Activated CD4-positive, alpha-beta T cell treated with anti-CD3 and anti-CD28 coated beads for 48 hours (primary cell): ENCODE measurements at places on chromosomes 2 and 18.

DNA sequence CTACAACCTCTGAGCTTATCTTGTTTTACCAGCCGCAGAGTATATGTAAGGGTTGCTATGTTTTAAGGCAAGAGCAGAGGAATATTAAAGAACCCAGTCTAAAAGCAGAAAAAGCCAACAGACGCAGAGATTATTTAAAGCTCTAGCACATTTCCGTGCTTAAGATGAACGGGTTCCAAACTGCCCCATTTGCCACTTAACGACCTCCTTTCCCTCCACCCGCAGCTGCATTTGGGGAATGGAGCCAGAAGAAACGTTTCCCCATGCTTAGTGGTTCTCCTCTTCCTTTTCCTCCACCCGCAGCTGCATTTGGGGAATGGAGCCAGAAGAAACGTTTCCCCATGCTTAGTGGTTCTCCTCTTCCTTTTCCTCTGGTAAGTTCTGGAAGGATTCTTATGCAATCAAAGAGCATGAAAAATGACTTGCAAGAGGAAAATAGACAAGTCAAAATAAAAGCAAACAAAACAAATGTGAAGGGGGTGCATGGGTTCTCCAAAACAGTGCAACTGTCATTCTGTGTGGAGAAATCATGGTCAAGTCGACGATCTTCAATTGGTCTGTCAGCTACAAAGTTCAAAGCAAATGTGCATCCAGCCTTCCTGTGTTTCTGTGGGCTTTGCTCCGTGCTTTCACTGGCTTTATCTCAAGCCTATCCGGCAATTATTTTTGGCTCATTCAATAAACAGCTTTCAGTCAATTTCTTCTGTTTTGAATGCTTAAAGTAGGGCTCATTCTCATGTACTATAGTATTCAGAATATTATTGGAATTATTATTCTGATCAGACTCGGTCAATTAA, 57.8 kb downstream of the DIPK1C start:
- DNase-seq: no peak

DNA sequence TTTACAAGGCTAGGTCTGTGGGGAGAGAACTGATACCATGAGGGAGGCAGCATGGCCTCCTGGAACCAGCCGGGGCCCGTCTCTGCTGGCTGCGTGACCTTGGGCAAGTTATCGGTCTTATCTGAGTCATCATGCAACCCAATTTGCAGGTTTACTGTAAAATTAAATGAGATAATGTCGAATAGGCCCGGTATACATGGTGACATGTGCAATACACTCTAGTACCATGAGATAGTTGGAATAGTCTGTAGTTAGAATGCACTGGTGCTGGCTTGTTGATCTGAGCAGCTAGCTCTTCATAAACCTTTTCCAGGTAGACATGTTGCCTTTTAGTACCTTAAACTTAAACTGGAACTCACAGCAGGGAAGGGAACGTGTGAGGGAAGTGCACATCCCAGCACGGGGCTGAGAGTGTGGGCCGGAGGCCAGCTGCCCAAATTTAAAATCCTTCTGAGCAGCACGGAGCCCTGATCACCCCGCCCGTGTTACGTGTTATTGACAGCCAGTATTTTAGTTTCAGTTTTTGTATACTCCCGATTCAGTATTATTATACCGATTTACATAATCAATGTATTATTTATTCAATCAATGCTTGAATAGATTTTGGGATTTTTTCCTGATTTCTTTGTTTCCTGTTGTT, 72.4 kb upstream of the HS6ST1 start:
- no peak for DNase-seq

- DNase-seq: no peak
Observed at GRCh38 chr2:23235736-23236135, 149.2 kb upstream of the KLHL29 start.

DNA sequence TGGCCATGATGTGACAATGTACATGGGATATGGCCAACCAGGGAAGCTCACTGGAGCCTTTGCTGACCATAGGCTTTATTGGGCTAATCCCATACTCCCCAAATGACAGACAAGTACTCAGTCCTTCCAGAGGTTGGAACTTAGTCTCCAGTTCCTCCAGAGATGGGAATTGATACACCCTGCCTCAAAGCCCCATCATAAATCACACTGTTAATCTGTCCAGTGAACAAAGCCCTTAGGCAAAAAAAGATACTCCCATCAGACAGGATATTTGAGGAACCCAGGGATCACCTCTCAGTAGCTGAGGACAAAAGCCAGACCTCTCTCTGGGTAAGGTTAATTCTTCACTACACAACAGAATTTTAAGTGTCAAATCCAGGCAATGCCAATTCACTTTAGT, 247.5 kb upstream of the CDH20 start:
- no peak for DNase-seq

DNA sequence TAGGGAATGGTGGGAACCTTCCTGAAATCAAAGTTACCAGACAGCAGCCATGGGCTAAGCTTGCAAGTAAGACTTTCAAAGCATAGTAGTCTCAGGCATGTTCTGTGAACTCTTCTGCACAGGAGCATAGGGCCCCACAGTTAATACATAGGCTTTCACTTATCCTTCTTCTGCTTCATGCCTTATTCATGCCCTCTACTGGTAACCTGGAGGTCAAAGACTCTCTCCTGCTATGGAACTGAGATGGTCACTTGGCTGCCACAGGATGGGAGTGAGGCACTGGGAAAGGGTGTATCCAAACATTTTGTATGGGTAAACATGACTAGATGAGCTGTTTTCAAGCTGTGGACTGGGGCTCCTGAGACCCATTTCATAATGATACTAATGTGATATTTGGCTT, 49.1 kb upstream of the ZNF638 start:
- no peak for DNase-seq

GRCh38 chr18:61694236-61694635, 198.6 kb downstream of the RNF152 start:
- DNase-seq: no peak

DNA sequence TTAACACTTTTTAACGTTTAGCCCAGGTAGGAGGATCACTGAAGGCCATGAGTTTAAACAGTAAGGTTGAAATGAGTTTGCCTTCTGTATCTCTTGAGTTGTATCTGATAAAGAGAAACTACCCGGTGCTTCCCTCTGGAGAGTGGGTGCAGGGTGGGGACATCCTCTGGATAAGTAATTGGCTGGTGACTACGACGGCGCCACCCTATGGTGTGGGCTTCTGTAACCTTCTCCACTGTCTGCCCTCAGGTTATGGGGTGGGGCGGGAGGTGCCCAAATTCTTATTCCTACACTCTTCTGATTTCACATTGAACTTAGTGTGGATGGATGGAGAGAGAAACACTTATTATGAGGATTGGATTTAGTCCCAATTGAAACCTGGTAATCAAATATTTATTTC, 68.8 kb downstream of the LDLRAD4 start:
- DNase-seq: no peak

DNA sequence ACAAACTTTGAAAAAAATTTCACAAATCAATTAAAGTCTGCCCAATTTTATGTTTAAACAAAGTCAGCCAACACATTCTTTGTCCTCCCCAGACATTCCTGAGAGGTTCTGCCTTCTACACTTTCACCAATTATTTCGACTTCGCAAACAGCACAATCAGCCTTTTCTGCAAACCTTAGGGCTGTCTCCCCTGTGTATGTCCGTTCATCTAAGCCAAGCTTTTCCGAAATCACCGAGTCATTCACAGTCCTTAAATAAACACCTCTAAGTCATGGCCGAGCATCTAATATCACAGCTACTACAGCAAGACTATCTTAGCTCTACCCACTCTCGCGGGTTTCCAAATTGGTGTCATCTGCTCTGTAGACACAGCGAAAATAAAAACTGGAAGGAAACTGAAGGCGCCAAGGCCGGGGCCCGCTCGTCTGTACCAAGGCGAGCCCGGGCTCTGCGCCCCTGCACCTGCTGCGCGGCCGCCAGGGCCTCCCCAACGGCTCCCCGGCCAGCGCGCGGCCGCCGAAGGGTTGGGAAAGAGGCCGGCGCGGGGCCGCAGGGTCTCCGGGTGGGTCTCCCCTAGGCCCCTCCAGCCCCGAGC, 730 bp downstream of the ODC1 start:
- DNase-seq: peak; percentile 63

DNA sequence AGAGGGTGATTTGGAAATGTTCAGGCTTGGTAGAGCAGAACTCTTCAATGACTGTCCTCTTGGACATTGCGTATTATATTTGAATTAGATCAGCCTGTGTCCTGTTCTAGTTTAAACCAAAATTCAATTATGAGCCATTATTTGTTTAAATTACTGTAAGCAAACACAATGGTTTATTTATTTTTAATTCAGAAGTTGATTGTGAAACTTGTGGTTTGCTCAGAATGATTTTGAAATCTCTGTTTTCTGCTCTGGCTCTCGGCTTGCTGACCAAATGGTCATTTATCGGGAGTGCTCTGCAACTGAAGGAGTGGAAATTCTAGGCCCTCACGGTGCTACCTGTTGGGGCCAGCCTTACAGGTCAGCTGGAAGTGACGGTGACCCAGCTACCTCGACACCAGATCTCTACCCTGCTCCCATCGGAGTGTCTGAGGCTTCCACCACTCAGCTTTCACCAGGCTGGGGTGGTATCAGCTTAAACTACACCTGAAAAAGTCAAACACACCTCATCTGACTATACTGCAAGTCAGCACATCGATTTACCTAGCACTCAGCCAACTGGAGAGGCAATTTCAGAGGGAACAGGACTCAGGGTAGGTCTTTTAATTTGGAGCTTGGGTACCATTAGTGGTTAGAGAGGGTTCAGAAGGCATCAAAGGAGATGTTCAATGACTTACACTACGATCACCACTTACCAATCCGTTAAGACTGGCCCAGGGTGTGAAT, 36.8 kb upstream of the GPD2 start:
- no peak for DNase-seq

GRCh38 chr2:236887953-236888793, 197.5 kb upstream of the COPS8 start:
- DNase-seq: no peak

- DNase-seq: no peak
Observed at GRCh38 chr18:22286585-22286984, 117.2 kb downstream of the GATA6 start.

DNA sequence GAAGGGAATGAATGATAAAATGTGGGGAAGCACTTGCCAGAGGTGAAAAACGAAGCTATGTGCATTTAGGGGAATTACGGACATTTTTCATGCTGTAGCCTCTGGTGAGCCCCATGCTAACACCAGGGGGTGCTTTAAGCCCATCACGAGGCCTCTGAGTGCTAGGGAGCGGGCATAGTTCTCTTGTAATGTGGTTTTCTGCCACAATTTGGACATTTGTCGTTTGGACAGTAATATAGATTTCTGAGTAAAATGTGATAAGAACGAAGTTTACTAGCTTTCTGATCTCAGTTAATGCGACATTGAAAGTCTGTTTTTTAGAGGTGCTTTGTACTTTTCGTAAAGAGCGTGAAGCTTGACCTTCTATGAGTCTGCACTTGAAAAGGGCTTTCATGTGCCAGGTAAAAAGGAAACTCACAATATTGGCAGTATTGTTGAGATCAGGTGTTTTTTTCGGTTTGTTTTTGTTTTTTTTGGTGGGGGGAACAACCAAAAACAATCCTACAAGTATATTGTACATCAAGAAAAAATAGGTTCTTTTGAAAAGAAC, 50.6 kb downstream of the TRAF3IP1 start:
- peak; percentile 67 for DNase-seq

DNA sequence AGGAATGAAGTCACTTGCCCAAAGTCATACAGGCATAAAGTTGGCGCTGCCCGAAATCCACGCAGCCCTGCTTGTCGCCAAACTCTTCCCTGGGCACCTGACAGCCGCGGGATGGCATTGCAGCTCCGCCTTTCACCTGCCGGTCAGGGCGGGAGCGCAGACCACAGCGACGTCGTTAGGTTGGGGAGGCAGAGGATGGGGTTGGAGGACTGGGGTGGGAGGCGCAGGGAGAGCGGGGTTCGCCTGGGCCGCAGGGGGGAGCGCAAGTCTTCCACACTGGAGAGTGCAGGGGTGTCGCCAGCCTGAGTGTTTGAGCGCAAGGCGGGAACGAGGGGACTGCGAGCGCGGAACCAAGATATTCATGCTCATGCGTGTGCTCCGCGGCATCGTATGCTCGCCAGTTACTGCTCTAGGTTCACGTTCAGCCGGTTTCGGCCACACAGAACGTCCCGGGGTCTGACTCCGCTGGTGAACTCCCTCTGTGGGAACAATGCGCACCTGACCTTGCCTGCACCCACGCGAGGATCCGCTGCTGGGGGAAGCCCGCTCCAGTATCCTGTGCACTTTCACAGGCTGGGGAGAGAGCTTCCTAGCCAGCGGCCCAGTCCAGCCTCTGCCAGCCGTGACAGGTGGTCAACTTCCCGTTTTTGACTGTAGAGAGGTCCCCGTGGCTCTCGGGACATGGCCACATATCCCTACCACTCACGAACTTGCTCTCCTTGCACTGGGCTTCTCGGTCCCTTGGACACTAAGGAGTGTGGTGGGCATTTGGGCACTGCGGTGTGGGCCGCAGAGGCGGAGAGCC, 767 bp upstream of the NPPC start:
- DNase-seq: peak; percentile 43

GRCh38 chr2:176822060-176822459, 390.5 kb upstream of the HNRNPA3 start:
- DNase-seq: no peak

DNA sequence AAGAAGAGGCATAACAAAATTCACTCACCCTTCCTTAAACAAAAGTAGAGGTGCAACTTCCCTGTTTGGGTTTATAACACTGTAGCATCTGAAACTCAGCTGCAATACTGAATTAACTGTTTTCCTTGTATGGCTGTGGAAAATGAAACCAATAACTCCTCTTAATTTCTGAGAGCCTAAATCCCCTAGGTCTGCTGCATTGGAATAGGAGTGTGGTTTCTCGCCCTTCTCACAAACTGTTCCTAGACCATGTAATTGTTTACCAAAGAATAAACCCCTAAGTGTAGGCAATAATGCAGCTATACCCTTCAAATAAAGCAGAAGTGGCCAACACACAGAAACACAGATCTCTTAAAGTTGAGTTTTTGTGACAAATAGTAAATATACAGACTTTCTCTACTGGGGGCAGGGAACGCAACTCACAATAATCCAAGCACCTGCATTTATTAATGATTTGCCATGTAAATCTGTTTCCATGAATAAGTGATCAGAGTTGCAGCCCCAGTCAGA, 52.0 kb downstream of the RASGRP3 start:
- no peak for DNase-seq

DNA sequence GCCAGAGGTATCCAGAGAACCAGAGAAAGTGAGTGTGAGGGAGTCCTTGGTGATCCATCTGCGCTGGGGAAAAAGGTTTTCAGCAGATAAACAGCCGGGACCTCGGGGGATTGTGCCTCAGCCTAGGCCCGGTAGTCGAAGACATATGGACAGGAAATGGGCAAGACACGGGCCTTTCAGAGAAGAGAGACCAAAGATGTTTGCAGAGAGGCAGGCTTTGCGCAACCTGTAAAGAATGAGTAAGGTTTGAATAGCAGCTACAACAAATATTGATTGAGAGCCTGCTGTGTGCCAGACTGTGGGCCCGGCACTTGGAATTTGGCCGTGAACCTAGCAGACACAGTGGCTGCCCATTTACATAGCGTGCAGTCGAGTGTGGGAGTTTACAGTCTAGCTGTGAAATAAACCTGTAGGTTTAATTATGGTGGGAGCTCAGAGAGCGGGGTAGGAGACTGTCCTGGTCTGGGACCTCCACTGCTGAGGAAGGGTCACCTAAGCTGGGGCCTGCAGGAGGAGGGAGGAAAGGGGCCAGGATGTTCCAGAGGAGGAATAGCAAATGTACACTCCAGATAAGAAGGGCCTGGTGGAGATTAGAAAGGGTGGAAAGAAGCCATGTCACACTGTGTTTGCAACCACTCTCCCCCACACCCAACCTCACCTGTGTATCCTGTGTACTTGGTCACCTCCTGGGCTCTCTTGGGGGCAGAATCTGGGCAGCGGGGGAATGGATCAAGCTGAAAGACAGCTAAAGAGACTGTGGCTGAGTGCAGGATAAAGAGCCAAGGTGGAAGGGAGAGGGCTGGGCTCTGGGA, 3.0 kb downstream of the SH2D6 start:
- no peak for DNase-seq
